Stimulated activated CD8-positive, alpha-beta memory T cell treated with anti-CD3 and anti-CD28 coated beads, Interleukin-7, amount 100 ng/mL, for 4 hours (primary cell): ENCODE measurements at places on chromosomes 16 and 17.

DNA sequence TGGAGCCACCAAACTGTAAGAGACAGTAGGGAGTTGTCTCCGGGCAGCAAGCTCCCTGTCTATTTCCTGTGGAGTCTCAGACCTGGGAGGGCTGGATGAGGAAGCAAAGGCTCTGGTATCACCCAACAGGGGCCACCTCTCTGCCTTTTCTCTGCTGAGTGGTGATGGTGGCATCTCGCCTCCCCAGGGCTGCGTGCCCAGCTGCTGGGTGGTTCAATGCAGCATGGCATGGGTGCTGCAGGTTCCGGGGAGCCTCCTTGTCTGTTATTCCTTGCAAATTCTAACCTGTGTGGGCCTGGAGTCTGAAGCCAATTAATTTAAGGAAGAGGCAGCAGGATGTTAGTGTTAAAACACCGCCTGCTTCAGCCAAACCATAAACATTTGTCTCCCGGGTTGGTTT, 78.2 kb downstream of the CCDC182 start:
- DNase-seq, result no peak

DNA sequence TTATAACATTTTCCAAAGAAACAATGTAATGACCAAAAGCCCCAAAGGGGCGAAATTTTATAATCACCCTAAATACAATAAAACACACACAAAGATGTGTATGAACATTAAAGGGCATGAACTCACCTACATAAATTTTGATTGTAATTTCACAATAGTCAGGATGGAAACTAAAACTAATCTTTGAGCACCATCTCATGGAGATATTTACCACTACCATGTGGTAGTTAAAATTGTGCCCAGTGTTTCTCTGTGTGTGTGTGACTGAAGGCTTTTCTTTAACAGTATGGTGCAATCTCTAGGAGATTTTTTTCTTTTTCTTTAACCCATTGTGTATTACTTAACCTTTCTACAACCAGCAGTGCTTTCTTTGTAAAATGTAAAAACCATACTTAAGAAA, 19.7 kb upstream of the MEIOC start:
- no peak for DNase-seq

DNA sequence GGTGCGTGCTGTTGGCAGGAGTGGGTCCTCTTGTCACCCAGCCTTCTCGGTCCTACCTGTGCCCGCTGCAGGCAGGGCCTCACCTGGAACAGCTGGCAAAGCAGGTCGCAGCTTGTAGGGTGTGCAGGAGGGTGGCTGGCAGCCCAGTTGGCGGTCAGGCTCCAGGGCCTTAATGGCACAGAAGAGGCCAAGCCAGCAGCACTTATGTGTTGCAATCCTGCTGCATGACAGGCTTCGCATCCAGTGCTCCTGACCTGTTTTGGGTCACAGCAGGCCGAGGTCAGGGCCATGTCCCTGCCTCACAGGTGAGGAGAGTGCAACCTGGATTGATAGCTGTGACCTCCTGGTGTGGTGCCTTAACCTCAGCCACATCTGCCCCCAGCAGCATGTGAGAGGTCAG, 31.9 kb downstream of the ZC3H18 start:
- no peak for DNase-seq

- DNase-seq, result no peak
These were observed 25.3 kb downstream of the CMIP start for GRCh38 chr16:81469710-81470535.

- DNase-seq, result no peak
These were observed 118.9 kb upstream of the CHMP6 start for GRCh38 chr17:80872501-80873306.

DNA sequence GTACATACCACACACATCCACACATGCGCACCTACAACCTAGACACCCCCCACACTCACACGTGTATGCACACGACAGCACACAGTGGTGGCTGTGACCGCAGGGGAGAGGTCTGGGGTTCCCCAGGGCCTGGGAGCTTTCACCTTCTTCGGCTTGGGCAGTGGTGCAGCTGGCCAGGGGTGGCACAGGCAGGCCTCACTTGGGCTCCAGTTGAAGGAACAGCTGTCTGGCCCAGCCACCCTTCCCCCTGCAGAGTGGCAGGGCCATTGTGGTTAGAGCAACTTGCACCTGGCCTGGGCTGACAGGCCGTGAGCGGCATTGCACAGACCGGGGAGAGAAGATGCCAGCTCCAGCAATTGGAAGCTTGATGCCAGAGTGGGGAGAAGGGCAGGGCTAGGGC, 114.5 kb upstream of the GSE1 start:
- DNase-seq, result no peak

GRCh38 chr17:6479622-6480302, 35.5 kb downstream of the PIMREG start:
- DNase-seq, result no peak

DNA sequence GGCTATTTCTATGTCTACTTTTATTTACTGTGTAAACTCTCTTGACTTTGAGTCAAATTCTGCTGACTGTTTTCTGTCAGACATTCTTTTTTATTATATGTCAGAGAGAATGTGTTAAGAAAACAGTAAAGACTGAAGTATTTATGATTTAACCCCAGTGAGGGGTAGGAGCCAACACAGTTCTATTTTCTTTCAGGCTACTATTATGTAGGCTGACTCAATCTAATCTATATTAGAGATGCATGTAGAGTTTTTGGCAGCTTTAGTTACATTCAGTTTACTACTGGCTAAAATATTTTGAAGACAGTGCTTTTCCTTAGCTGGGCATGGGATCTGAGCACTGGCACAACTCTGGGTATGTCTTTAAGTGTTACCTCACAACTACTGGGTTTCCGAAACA, 1108.0 kb downstream of the CDH11 start:
- DNase-seq, result no peak

GRCh38 chr17:28937044-28937729, 14.1 kb downstream of the PHF12 start:
- no peak for DNase-seq
